ENCODE measurements at places on chromosomes 5 and 9.

DNA sequence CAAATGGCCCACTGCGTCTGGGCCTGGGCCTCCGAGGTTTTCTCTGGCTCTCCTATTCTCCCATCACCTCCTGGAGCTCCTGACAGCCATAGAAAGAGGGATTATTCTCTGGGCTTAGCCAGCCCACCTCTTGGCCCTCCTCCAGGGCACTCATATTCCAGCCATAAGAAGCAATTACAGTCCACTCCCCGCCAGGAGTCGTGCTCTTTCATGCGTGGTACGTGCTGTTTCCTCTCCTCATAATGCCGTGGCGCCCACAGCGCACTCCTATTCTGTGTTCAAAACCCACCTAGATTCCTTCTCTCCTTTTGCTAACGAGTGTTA lies 240.8 kb upstream of the ZNF462 start:
- DNase-seq, result no peak

DNA sequence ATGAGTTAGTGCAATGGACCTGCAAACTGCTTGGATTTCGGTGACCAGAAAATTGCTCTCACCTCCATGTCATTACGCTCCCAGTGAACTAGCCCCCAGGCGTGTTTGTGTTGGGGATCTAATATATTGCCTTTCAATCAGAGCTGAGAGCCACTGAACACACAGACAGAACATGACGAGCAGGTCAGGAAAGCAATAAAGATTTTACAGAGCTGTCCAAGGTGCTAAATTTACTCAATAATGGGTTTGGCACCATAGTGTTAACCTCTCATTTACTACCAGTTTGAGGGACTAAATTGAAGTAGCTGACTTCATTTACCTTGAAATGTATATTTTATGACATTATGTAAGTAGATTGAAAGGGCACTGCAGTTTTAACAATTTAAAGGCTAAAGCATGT lies 383.0 kb downstream of the EBF1 start:
- no peak for DNase-seq

GRCh38 chr5:116340799-116341198 lies 233.8 kb downstream of the SEMA6A start:
- no peak for DNase-seq

GRCh38 chr9:127679506-127679905 lies 27.3 kb upstream of the CFAP157 start:
- DNase-seq, result no peak

DNA sequence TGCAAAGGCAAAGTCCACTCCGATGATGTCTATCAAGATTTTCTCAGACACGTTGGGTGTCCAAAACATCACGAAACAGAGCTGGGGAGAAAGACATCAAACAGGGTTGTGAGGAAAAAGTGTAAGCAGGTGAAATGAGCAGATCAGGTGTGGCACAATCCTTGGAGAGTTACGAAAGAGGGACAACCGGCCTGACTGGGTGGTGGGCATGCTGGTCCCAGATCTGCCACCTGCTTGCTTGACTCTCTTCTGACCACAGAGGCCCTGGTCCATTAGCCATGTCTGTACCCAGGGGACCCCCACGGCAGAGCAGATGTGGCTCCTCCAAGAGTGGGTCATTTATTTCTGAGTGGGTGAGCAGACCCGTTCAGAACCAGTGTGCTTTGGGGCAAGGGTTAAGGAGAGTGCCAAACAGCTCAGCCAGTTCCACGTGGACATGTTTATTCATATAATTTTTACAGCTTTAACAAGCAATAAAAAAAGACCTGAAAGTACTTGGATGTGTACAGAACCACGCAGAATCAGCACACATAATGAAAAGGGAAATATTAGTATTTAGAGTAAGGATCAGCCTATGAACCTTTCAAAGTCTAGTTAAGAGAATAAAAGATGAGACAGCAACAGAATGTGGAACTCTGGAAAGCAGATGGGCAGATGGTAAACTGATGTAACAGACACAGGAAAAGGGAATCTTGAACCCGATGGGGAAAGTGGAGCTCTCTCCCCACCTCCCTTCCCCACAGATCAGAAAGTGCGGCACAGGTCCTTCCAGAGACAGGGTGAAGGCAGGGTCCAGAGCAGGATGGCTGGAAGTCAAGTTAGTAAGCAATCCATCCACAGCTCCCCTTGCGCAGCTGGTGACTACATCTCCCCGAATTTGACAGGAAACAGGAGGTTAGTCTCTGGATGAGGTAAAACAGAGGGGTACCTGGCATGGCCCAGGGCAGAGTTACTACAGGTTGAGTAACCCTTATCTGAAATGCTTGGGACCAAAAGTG lies 52.5 kb downstream of the OTULIN start:
- DNase-seq, result no peak

GRCh38 chr9:26326563-26326962 lies 566.0 kb downstream of the CAAP1 start:
- DNase-seq, result no peak

GRCh38 chr9:105047742-105048041 lies 119.7 kb upstream of the ABCA1 start:
- DNase-seq, result no peak

DNA sequence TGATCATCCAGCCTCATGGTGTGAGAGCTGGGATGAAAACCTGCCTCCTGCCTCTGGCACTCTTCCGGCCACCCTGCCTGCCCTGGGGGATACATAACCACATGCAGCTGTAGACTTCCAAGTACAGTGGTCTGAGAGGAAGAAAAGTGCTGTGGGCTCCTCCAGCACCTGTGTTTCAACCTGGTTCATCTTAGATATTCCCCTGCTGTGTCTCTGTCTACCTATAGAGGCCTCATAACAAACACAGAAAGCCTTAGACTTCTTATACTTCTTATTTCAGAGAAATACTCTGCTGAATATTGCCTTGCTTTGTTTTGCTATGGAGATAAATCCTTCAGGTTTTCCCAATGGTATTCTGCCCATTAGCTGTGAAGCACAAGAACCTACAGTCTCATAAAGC lies 19.6 kb upstream of the TNFAIP8 start:
- no peak for DNase-seq

- DNase-seq, result no peak
Measured at GRCh38 chr9:76516350-76516749, 57.4 kb downstream of the GCNT1 start.

GRCh38 chr9:110240198-110240597 lies 16.1 kb downstream of the TXN start:
- no peak for DNase-seq

Measured in GM04503 (cell line).